ENCODE measurements at places on chromosomes 1 and 21. TPM values are rescaled to one million over a fixed set of nuclear protein-coding genes. Genes with fewer than 3 reads are reported as not detected.

DNA sequence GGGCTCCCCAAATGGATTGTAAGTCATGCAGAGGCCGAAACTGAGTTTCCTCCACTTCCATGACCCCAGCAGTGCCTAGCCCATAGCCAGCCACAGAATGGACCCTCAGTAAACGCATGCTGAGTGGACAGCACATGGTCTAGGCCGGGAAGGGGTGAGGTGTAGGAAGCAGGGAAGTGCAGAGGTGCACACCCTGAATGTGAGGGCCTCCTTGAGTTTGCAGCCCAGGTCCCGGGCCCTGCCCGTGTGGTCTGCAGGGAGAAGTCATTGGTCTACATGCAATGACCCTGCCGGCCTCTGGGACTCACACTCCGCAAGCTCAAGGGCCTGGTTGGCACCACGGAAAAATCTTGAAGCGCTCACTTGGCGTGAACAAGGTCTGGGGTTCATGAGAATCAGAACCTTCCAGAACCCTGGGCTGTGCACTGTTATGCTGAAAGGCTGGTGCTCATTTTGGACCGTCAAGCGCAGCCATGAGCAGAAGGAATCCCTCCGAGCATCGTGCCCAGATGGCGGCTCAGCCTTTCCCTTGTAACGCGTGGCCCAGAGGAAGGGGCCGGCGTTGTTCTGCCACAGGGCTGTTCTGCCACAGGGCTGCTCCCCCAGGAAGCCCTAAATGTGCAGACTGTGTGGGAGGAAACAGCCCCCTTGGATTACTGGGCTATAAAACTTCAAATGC lies 66.4 kb downstream of the PSMG1 start:
- DNase-seq, result no peak

GRCh38 chr1:42046761-42047507 lies 106.3 kb upstream of the GUCA2B start:
- no peak for DNase-seq

GRCh38 chr1:223621312-223621734 lies 44.2 kb downstream of the CAPN8 start:
- DNase-seq, result no peak

GRCh38 chr1:244137276-244137675 lies 86.2 kb downstream of the ZBTB18 start:
- DNase-seq, result no peak

- DNase-seq, result no peak
These were observed 7.6 kb downstream of the APOBEC4 start for GRCh38 chr1:183645531-183645930.

- DNase-seq, result no peak
These were observed 271.6 kb upstream of the SGIP1 start for GRCh38 chr1:66262208-66262963.

- peak; percentile 71 for DNase-seq
These were observed 690.5 kb upstream of the NR5A2 start for GRCh38 chr1:199336745-199337640.

GRCh38 chr1:71031426-71031825 lies 16.2 kb downstream of the PTGER3 start:
- DNase-seq, result no peak

DNA sequence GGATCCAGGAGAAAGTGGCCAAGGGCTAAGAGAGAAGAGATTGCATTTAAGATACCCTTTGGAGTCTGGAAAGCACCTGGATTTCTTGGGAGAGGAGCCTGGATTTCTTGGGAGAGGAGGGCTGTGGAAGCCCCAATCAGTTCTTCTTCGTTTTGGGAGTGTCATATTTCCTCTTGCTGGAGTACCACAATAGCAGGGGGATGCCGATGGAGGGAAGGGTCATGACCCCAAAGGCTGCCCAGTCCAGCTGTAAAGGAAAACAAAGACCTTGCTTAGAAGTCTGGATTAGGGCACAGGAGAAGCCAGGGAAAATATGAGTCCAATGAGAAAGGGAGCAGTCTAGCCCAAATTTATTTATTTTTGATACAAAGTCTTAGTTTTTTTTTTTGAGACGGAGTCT lies 11.3 kb downstream of the SSR2 start:
- DNase-seq, result peak; percentile 25

DNA sequence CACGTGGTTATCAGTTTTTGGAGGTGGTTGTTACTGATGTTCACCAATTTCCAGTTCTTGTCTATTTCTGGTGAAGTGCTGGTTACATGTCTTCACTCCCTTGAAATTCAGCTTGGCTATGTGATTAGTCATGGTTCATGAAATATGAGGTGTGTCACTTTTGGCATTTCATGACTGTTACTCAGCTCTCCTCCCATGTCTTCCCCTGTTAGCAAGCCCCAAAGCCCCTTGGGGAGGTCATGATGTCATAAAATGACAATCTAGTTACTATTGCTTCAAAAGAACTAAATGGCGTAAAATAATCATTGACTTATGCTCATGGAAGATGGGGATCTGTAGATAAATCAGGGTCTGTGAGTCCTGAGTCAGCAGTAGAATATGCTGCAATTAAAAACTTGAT lies 425.1 kb downstream of the SETD4 start:
- no peak for DNase-seq

DNA sequence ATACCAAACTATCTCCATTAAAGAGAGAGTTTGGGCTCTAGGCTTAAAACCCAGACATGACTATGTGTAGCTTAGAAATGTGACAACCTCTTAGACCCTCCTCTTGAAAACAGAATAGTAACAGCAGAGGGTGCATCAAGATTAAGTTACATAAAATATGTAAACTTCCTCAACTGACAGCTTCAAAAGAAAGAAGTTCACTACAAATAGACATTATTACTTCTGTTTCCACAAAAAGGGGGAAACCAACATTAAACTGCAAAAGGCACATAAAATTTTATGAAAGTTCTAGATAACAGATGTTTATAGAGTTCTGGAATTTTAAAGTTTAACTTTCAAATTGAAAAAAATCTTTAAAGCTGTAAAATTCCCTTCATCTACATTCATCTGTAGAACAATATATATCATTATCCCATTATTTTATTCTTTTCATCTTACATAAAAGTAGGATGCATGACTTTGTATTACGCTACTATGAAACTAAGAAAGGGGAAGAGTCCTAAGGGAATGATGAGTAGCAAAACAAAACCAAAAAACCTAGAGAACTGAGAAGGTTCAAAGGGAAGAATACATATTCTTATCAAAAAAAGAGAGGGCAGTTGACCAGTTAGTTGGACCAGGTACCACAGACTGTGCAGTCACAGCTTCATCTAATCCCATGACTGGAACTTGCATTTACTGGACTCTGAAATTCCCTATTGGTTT lies 177.0 kb downstream of the SIPA1L2 start:
- DNase-seq, result no peak

DNA sequence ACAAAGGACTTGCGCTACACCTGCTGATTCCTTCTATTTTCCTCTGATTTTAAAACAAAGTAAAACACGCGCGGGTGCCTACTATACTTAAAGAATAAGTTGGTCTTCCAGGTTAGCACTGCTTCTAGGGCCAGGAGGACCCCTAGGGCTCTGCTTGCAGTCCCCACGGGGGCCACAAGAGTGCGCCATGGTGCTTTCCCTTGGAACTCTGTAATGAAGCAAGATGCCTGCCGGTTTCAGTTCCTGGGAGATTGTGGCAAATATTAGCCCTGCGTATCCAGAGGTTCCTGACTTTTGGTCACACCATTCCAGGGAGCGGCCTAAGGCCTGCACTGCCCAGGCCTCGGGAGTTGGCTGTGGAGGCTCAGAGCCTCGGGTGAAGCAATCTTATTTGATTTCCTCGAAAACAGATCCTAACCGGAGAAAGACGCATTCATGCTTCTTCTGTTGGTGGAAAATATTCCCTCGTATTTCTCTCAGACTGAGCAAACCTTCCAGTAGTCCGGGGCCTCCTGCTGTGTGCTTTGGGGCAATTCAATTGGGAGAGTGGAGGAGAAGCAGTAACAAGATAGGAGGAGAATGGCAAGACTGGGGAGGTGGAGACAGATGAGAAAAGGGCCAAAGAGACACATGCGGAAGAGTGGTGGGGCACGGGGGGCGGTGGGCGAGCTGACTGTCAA lies 25.3 kb downstream of the ADAM30 start:
- peak; percentile 87 for DNase-seq

- no peak for DNase-seq
These were observed 917 bp downstream of the ETNK2 start for GRCh38 chr1:204150702-204151551.

DNA sequence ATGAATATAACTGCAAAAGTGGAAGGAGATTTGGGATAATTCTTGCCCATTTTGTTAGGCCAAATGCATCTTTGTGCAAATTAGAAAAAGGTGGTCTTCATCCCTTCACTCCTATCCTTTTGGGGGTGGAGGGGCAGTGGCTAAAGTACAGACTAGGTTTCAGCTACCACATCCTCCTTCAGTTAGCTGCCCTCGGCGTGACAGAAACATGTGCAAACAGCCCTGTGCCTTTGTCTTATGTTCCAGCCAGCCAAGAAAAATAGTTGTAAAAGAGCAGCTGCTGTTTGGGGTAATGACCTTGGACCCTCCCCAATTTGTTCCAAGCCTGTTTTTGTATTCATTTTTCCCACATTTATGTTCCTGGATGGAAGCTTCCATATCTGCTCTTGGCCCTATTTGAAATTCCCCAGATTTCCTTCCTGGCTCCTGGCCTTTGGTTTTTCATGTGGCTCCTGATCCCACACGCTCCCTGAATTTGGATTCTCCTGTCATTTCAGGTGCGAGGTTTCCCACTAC lies 8.3 kb upstream of the LGALS8 start:
- DNase-seq, result no peak

- DNase-seq, result no peak
These were observed 516 bp downstream of the PHLDA3 start for GRCh38 chr1:201468501-201468843.

GRCh38 chr1:113669988-113670387 lies 89.3 kb downstream of the PHTF1 start:
- no peak for DNase-seq

- no peak for DNase-seq
These were observed 3.7 kb upstream of the MRPS15 start for GRCh38 chr1:36467700-36468455.

GRCh38 chr1:97209381-97209957 lies 487.9 kb downstream of the PTBP2 start:
- DNase-seq, result no peak

- no peak for DNase-seq
These were observed 33.6 kb downstream of the ACOT11 start for GRCh38 chr1:54581621-54582035.

DNA sequence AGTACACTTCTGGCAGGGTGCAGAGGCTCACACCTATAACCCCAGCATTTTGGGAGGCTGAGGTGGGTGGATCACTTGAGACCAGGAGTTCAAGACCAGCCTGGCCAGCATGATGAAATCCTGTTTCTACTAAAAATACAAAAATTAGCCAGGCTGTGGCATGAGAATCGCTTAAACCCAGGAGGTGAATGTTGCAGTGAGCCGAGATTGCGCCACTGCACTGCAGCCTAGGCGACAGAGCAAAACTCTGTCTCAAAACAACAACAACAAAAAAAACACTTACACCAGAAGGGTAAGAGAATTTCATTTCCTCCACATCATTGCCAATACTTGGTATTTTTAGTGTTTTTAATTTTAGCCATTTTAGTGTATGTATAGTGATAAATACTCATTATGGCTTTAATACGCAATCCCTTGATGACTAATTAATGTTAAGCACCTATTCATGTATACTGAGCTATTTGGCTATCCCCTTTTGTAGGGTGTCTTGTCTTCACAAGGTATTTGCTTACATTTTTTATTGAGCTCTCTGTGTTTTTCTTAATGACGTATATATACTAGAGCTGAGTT lies 77.1 kb upstream of the TNR start:
- DNase-seq, result no peak

DNA sequence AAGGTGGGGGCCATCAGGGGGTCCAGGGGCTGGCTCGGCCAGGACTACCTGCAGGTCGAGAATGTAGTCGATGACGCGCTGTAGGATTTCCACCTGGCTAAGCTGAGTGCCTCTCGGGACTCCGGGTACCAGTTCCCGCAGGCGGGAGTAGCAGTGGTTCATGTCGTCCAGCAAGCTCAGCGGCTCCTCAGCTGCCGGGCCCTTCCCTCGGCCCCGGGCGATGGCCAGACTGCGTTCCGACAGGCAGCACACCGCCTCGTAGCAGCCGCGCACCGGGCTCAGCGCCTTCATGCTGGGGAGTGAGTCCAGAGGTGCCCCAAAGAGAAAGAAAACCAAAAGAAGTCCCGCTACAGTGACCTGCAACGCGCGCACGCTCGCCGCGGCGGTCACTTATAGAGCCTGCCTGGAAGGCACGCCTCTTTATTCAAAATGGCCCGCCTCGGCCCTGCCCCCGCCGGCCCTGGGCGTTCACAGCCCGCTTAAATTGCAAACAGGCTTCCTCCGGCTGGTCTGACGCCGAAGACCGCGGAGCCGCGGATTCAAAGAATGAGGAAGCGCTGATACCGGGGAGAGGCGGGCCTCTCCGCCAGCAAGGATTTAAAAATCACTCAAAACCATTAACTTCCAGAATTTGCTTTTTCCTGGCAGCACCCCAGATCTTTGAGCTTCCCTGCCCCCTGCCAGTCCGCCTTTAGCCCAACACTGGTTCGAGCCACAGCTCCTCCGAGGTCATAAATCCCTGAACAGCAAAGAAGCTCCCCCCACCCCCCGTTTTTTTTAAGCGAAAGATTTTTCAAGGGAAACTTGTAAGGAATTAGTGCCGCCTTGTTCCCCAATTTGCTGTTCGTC lies at the start of gene ID3:
TSS of gene ID3 (minus strand) at position 366 of the 849 bp plus-strand sequence. CDS start at position 291, 75 bp downstream.
- DNase-seq, result peak; percentile 98

- no peak for DNase-seq
These were observed 369.7 kb downstream of the MATN1 start for GRCh38 chr1:30353637-30354036.

DNA sequence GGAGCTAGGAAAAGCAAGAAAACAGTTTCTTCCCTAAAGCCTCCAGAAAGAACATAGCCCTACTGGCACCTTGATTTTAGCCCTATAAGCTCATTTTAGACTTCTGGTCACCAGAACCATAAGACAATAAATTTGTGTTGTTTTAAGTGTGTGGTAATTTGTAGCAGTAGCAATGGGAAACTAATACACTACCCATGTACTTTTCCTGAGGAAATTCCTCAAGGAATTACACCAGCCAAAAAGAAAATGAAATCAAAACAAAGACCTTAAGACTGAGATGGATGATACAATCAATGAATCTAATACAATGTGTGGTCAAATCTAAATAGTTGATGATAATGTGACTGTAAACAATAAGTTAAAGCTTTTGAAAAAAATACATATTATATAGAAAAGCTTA lies 11.8 kb downstream of the VAMP4 start:
- DNase-seq, result no peak

- DNase-seq, result no peak
These were observed 64.2 kb downstream of the GPR137B start for GRCh38 chr1:236206548-236206947.

LDLRAD1 gene
- not detected for total RNA-seq

OR2AK2 gene
- 0.22 TPM for total RNA-seq

CFAP141 gene
- total RNA-seq, result not detected

SZRD1 gene
- total RNA-seq, result 34.5 TPM

OPRD1 gene
- not detected for total RNA-seq

PLA2G2D gene
- total RNA-seq, result not detected

CRP gene
- not detected for total RNA-seq

FRRS1 gene
- total RNA-seq, result 47.1 TPM

KRTAP12-3 gene
- not detected for total RNA-seq

Data from Karpas-422 (cell line).